ENCODE measurements at places on chromosomes 13 and 19. TPM values are rescaled to one million over a fixed set of nuclear protein-coding genes. Genes with fewer than 3 reads are reported as not detected.

DNA sequence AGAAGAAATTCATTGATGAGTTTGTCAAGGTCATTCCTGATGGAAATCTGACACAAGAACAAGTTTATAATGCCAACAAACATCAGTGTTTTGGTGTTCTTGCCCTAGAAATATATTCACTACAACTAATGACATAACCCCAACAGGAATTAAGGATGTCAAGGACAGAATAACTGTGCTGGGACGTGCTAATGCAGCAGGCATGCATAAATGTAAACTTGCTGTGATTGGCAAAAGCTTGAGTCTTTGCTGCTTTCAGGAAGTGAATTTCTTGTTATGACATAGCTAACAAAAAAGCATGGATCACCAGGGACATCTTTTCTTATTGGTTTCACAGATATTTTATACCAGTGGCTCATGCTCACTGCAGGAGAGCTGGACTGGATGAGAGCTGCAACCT lies 144.6 kb downstream of the KCTD12 start:
- H3K36me3 ChIP-seq, result no peaks in the 10 kb centered on the region
- H3K27me3 ChIP-seq, result no peaks in the 10 kb centered on the region
- DNase-seq, result no peak
- H3K27ac ChIP-seq, result no peak overlapping the region
- H3K4me3 ChIP-seq, result no peak overlapping the region
- H3K4me1 ChIP-seq, result no peaks in the 10 kb centered on the region

DNA sequence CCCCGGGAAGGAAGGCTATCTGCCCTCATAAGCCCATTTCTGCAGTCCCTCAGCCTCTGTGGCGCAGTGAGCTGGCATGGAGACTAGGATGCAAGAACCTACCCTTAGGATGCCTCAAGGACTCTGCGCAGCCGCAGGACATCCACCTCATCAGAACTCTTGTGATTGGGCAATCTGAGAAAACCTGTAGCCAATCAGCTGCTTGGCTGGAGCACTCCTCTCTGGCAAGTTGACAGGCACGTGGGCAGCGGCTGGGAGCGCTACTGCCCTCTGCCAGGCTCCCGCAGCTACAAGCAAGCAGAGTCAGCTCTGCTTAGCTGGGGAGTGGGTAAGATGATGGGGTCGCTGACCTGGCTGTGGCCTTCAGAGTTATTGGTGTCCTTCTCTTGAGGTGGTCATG lies 1.5 kb upstream of the ECSIT start:
- DNase-seq, result peak; percentile 93
- H3K36me3 ChIP-seq, result no peaks in the 10 kb centered on the region
- peaks cover 8% of the 10 kb centered on the region for H3K4me1 ChIP-seq
- H3K27me3 ChIP-seq, result no peaks in the 10 kb centered on the region
- no peak overlapping the region for H3K27ac ChIP-seq

DNA sequence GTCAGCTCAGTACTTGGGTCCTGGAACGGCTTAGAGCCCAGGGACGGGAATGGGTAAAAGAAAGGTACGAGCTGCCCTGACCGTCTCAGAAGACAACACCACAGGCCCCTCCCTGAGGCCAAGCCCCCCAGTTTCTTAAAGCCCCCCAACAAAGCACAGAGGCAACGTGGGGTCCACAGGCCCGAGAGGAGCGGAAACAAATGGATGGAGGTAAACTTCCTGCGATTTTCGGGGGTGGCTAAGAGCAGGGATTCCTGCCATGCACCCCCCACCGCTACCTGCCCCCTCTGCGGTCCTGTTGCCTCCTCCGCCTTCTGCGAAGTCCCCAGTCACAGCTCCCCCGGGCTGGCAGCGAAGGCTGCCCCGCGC lies 48.2 kb downstream of the PTPRS start:
- no peak overlapping the region for H3K27ac ChIP-seq
- peaks cover 7% of the 10 kb centered on the region for H3K4me1 ChIP-seq
- H3K36me3 ChIP-seq, result no peaks in the 10 kb centered on the region
- peak overlapping the region; percentile 69 for H3K4me3 ChIP-seq
- H3K27me3 ChIP-seq, result no peaks in the 10 kb centered on the region

GRCh38 chr19:43700395-43701000 lies 15.4 kb upstream of the IRGC start:
- DNase-seq, result no peak
- H3K27ac ChIP-seq, result no peak overlapping the region
- peaks cover 3% of the 10 kb centered on the region for H3K27me3 ChIP-seq
- H3K36me3 ChIP-seq, result no peaks in the 10 kb centered on the region
- no peaks in the 10 kb centered on the region for H3K4me1 ChIP-seq

- H3K4me3 ChIP-seq, result no peak overlapping the region
- no peak for DNase-seq
- H3K27me3 ChIP-seq, result no peaks in the 10 kb centered on the region
- H3K4me1 ChIP-seq, result no peaks in the 10 kb centered on the region
- no peak overlapping the region for H3K27ac ChIP-seq
Measured at GRCh38 chr19:44540736-44541135, 11.3 kb upstream of the CEACAM20 start.

ZNF563 gene
- polyA plus RNA-seq, result 1.6 TPM

INSL3 gene
- not detected for polyA plus RNA-seq

C13orf42 gene
- polyA plus RNA-seq, result not detected

All from pancreas (tissue), 10 donors.